Tongue (tissue), 3 donors: ENCODE measurements at places on chromosomes 7 and 10. TPM values are rescaled to one million over a fixed set of nuclear protein-coding genes. Genes with fewer than 3 reads are reported as not detected.
A peak's percentile ranks its signal among the peaks of the same experiment; 100 is the strongest.

- no peak for DNase-seq
Observed at GRCh38 chr10:6310977-6311376, 108.2 kb downstream of the PFKFB3 start.

Gene ANKRD26
- 23.8 TPM for total RNA-seq

GRCh38 chr10:32388258-32389027 lies 41.5 kb upstream of the EPC1 start:
- no peak for DNase-seq

DNA sequence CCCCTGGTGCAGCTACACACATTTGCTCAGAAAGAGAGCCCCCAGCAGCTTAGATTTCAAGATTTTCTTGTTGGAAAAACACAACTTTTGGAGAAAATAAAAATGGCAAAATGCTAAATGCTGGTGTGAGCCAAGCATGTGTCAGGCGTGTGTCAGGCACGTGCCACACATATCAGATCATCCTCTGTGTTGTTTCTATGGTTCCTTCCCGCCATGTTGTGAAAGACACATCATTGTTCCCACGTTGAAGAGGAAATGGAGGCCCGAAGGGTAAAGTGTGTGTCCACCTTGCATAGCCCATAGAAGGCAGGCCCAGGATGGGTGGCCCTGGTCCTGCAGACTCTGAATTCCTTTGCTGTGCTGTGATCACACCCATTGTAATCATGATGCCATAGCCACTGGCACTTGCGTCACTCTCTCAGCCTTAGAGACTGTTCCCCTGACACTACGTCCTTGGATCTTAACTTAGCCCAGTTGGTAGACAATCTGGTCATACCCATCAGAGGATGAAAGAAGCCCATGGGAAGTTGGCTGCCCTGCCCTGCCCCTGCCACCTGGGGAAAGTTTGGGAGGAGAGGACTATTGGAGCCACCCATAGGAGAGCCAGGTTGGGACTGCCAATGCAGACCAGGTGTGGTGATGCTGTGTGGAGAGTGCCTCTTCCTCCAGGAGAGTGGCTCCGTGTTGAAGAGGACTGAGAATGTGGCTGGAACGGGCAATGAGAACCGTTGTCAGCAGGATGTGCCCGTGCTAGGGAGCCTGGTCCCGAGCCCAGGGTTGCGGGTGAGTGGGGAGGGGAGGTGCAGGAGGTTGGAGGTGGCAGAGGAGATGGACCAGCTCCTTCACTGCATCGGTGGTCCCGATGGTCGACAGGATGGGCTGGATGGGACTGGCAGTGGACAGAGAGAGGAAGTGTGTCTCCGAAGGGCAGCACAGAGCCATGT lies 65.6 kb upstream of the IGFBP3 start:
- DNase-seq = no peak

GRCh38 chr10:45422207-45422865 lies 48.3 kb downstream of the ALOX5 start:
- no peak for DNase-seq

Gene ADCY1
- 9.8 TPM for total RNA-seq

Gene AOAH
- 3.4 TPM for total RNA-seq

Gene HECW1
- 0.51 TPM for total RNA-seq

DNA sequence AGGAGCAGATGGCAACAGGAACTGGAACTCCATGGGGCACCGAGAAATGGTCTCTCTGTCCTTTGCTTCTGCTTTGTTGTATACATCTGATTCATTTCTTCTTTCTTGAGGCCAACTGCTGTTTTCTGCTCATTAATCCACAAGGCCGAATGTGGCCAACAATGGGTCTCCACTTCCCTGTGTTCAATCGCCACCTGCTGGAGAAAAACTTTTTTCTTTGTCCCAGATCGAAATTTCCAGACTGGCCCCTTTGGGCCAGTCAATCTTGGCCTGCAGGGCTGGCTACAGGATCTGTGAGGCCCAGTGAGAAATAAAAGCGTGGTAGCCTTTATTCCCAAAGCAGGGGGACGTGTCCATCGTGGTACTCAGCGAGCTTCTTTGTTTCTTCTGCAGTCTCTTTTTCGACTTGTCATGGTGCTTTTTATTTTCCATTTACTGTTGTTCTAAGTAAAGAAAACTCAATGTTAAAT lies 58.8 kb downstream of the PARP12 start:
- peak; percentile 44 for DNase-seq

DNA sequence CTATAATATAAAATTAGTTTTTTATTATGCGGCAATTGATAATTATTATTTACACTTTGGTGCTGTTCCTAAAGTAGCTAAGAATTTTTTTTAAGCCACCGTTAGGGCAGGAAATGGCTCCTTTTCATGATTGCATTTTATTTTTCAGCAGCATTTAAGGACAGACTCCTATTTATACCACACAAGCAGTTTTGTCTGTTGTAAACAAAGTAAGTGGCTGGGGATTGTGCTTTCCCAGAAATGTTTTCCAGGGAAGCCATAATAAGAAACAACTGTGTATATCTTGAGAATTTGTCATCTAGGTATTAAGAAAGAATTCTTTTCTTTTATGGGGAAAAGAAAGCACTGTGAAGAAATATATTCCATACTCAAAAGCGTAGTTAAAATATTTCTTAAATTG lies 232.0 kb downstream of the VTI1A start:
- DNase-seq = peak; percentile 37

DNA sequence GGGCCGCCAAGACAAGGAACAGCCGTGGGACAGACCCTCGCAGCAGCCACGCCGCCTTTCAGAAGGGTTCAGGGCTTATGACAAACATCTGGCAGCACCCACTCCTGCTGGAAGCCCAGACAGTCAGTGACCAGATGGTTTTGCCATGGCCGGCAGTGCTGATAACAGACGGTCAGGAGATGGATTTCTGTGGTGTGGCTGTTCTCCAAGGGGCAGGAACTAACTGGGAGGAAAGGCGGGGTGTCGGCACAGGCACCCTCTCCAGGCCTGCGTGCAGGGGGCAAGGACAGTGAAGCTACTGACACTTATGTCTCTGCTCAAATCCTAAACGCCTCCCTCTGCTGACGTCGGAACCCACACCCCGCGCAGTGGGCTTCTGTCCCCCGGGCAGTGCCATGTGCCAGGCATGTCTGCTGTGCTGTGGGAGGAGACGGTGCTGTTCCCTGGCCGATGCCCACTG lies 416.1 kb downstream of the DNAJB6 start:
- DNase-seq = no peak

Gene C10orf62
- 0.82 TPM for total RNA-seq

DNA sequence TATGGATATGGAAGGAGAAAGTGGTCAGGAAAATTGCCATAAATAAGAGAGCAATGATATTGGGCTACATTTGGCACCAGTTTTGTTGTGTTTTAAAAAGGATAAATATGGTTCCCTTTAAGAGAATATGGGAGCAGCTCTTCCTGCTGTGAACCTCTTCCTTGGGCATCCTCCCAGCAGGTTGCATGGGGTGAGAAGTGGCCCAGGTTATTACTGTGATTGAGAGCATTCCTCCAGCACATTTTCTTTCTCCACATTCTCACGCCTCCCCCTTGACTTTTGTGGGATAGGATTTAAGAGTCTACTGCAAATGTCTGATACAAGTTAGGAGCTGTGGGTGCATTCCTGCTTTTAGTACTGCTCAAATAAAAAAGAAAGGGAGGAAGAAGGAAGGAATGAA lies 214.8 kb downstream of the POU6F2 start:
- DNase-seq = no peak

Gene CRYGN
- not detected for total RNA-seq

- peak; percentile 92 for DNase-seq
Observed at GRCh38 chr10:14604181-14605142, 170.2 kb downstream of the FAM107B start.

GRCh38 chr10:13594641-13595040 lies 7.9 kb downstream of the PRPF18 start:
- no peak for DNase-seq

DNA sequence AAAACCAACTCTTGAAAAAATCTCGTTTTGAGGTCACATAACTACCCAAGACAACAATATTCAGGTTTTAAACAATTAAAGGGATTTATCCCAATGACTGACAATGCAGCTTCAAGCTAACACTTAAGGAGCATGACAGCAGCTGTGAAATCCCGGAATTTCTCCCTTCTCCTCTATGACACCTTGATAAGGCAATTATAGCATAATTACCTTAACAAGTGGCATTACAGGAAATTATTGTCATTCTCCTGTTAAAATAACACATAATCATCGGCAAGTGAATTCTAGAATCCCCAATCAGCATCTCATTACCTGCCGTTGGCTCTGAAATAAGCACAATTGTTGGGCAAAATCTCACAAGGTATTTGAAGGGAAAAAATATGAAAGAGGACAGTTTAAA lies 417.0 kb upstream of the PFKP start:
- no peak for DNase-seq

Gene MOGAT3
- not detected for total RNA-seq

- no peak for DNase-seq
Observed at GRCh38 chr7:1156782-1157535, 3.0 kb downstream of the ZFAND2A start.

DNA sequence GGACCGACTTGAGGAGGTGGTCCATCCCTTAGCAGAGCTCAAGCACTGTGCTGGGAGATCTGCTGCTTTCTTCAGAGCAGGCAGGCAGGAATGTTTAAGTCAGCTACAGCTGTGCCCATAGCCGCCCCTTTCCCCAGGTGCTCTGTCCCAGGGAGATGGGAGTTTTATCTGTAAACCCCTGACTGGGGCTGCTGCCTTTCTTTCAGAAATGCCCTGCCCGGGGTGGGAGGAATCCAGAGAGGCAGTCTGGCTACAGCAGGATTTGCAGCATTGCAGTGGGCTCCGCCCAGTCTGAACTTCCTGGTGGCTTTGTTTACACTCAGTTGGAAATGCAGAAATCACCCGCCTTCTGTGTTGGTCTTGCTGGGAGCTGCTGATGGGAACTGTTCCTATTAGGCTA lies 51.2 kb upstream of the SEMA3A start:
- no peak for DNase-seq

- no peak for DNase-seq
Observed at GRCh38 chr10:71084061-71084817, 128.1 kb upstream of the UNC5B start.

GRCh38 chr7:135965602-135966001 lies 11.6 kb downstream of the MTPN start:
- DNase-seq = no peak

DNA sequence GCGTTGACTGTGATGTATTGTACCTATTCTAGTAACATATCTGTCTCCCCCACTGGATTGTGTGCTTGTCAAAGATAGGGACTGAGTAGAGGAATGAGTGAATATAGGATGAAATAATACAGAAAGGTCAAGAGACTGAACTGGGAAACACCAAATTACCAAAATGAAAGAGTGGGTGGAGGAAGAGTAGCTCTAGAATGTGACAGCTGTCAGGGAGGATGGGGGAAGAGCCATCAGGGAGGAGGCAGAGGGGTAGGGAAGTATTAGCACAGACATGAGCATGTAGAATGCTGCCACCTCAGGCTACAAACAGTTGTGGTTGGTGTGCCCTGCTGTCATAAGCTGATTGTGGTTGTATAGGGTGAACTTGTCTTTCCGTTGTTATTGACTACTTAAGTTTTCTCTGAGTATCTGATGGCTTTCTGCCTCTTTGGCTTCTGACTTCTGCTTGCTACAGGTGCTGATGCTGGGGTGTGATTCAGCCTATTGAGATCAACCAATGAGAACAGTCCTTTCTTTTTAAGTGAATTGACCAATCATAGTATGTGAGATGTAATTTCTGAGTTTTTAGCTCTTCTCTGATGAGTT lies 5.6 kb downstream of the CCSER2 start:
- peak; percentile 25 for DNase-seq

DNA sequence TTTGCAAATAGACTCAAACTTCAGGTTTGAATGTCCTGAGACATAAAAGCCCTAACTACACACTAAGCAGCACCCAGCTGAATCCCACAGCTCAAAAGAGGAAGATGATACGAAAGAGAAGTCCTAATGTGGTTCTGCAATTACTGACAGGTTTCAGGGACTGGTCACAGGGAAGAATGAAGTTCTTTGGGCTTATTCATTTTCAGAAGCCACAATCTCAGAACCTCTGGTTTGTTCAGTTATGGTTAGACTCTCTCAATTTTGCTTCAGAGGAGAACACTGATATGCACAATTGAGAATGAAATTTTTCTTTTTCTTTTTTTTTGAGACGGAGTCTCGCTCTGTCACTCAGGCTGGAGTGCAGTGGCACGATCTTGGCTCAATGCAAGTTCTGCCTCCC lies 94.6 kb upstream of the FAM180A start:
- no peak for DNase-seq

- DNase-seq = no peak
Observed at GRCh38 chr7:43637114-43637806, 54.4 kb downstream of the STK17A start.

DNA sequence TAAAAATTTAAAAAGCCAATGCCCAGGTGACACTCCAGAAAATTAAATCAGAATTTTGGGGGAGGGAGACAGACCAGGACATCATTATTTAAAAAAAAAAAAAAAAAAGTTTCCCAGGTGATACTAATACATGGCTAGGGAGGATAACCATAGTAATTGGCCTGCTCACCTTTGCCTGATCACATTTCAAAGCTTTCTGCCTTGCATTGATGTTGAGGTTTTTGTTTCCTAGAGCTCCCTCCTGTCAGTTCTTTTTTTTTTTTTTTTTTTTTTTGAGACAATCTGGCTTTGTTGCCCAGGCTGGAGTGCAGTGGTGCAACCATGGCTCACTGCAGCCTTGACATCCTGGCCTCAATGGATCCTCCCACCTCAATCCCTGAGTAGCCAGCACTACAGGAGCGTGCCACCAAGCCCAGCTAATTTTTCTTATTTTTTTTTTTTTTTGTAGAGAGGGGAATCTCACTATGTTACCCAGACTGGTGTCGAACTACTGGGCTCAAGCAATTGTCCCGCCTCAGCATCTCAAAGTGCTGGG lies 38.1 kb downstream of the CPED1 start:
- DNase-seq = no peak

- DNase-seq = no peak
Observed at GRCh38 chr7:153835103-153835502, 217.1 kb upstream of the DPP6 start.

Gene KCP
- total RNA-seq = 0.72 TPM

GRCh38 chr10:129464251-129464650 lies 2.8 kb upstream of the MGMT start:
- peak; percentile 8 for DNase-seq

Gene SUN3
- total RNA-seq = not detected

GRCh38 chr10:102509387-102509786 lies 5.6 kb downstream of the SUFU start:
- DNase-seq = no peak

Gene ZNF800
- total RNA-seq = 36.7 TPM

GRCh38 chr10:25694971-25695370 lies 239.1 kb upstream of the MYO3A start:
- no peak for DNase-seq

GRCh38 chr7:33874943-33875342 lies 30.4 kb upstream of the BMPER start:
- no peak for DNase-seq

GRCh38 chr7:96319439-96319838 lies 2.5 kb downstream of the SLC25A13 start:
- DNase-seq = no peak

Gene GDF10
- 32.6 TPM for total RNA-seq

Gene CREB5
- 30.5 TPM for total RNA-seq
